Body of pancreas (tissue), 4 donors: ENCODE measurements at places on chromosomes 7 and 10. TPM values are rescaled to one million over a fixed set of nuclear protein-coding genes. Genes with fewer than 3 reads are reported as not detected.

The NEURL1 gene
- total RNA-seq, result 25.7 TPM

The EVX1 gene
- total RNA-seq, result not detected

The TAS2R39 gene
- not detected for total RNA-seq

The CHRM2 gene
- not detected for total RNA-seq

The VSTM2A gene
- 0.26 TPM for total RNA-seq

- H3K4me1 ChIP-seq, result peaks cover 9% of the 10 kb centered on the region
- H3K27me3 ChIP-seq, result no peaks in the 10 kb centered on the region
Observed at GRCh38 chr7:132614428-132615318, 38.4 kb upstream of the PLXNA4 start.

DNA sequence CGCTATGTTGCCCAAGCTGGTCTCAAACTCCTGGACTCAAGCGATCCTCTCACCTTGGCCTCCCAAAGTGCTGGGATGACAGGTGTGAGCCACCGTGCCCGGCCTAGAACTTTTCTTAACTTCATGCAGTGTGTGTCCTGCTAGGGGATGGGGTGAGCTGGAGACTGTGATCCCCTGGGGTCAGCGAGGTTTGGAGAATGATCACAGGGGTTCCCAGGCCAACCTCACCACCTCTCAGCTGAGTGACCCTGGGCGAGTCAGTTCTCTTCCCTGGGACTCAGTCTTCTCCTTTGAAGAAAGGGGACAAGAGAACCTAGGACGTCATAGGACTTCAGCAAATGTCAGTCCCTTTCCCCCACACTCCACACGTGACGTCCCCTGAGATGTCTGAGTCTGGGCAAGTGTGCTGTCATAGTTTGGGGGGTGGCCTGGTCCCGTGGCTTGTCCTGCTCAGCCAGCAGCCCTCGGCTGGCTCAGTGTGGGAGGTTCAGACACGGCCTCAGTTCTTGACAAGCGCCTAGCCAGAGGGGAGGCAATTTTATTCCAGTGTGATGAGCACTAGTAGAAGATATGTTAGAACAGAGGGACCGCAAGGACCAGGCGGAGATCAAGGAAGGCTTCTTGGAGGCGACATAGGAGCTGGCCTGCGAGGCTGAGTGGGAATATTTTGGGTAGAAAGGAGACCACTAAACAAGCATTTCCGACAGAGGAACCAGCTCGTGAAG is 43.3 kb upstream of the ELN start:
- no peaks in the 10 kb centered on the region for H3K4me1 ChIP-seq
- H3K36me3 ChIP-seq, result no peaks in the 10 kb centered on the region
- DNase-seq, result no peak
- H3K27ac ChIP-seq, result no peak overlapping the region

DNA sequence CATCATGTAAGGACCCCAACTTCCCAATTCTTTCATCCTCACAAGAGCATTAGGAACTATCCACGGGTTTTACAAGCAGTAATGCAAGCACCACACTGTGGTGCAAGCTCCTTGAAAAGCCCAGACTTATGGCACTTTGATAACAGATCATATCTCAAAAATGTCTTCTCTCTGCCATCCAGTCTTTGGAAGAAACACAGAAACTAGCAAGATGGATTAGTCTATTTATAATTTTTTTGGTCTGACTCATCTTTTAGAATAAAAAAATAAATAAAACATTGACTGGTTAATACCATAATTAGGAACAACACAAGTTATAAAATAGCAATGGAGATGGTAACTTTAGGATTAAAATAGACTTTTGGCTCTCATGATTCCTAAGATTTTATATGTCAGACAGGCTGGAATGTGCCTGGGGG is 49.0 kb upstream of the CALD1 start:
- no peak overlapping the region for H3K27ac ChIP-seq
- DNase-seq, result no peak
- H3K36me3 ChIP-seq, result no peaks in the 10 kb centered on the region
- H3K27me3 ChIP-seq, result no peaks in the 10 kb centered on the region
- H3K4me1 ChIP-seq, result no peaks in the 10 kb centered on the region
- no peak overlapping the region for H3K4me3 ChIP-seq

GRCh38 chr10:96608262-96608661 is 21.4 kb upstream of the TM9SF3 start:
- no peaks in the 10 kb centered on the region for H3K27me3 ChIP-seq
- no peak for DNase-seq
- no peak overlapping the region for H3K27ac ChIP-seq
- no peaks in the 10 kb centered on the region for H3K4me1 ChIP-seq
- no peak overlapping the region for H3K4me3 ChIP-seq

GRCh38 chr7:42587806-42588205 is 324.1 kb downstream of the C7orf25 start:
- no peaks in the 10 kb centered on the region for H3K27me3 ChIP-seq
- DNase-seq, result no peak
- no peaks in the 10 kb centered on the region for H3K4me1 ChIP-seq
- H3K36me3 ChIP-seq, result no peaks in the 10 kb centered on the region
- H3K4me3 ChIP-seq, result no peak overlapping the region

GRCh38 chr10:24947304-24948097 is 4.9 kb downstream of the PRTFDC1 start:
- no peaks in the 10 kb centered on the region for H3K4me1 ChIP-seq
- H3K27ac ChIP-seq, result no peak overlapping the region
- H3K27me3 ChIP-seq, result no peaks in the 10 kb centered on the region
- H3K36me3 ChIP-seq, result no peaks in the 10 kb centered on the region
- no peak overlapping the region for H3K4me3 ChIP-seq

- no peaks in the 10 kb centered on the region for H3K27me3 ChIP-seq
- H3K4me3 ChIP-seq, result no peak overlapping the region
- DNase-seq, result no peak
- H3K36me3 ChIP-seq, result no peaks in the 10 kb centered on the region
Observed at GRCh38 chr10:62696798-62697197, 107.7 kb upstream of the ADO start.

GRCh38 chr7:85196696-85197095 is 9.8 kb upstream of the SEMA3D start:
- H3K4me1 ChIP-seq, result no peaks in the 10 kb centered on the region
- no peak for DNase-seq
- H3K36me3 ChIP-seq, result no peaks in the 10 kb centered on the region
- no peaks in the 10 kb centered on the region for H3K27me3 ChIP-seq
- H3K4me3 ChIP-seq, result no peak overlapping the region

GRCh38 chr7:105354383-105354782 is 34.3 kb downstream of the SRPK2 start:
- no peaks in the 10 kb centered on the region for H3K36me3 ChIP-seq
- DNase-seq, result no peak
- H3K4me3 ChIP-seq, result no peak overlapping the region

GRCh38 chr10:43069211-43069515 is 7.7 kb upstream of the RET start:
- H3K4me1 ChIP-seq, result no peaks in the 10 kb centered on the region
- no peak overlapping the region for H3K4me3 ChIP-seq
- H3K36me3 ChIP-seq, result no peaks in the 10 kb centered on the region

DNA sequence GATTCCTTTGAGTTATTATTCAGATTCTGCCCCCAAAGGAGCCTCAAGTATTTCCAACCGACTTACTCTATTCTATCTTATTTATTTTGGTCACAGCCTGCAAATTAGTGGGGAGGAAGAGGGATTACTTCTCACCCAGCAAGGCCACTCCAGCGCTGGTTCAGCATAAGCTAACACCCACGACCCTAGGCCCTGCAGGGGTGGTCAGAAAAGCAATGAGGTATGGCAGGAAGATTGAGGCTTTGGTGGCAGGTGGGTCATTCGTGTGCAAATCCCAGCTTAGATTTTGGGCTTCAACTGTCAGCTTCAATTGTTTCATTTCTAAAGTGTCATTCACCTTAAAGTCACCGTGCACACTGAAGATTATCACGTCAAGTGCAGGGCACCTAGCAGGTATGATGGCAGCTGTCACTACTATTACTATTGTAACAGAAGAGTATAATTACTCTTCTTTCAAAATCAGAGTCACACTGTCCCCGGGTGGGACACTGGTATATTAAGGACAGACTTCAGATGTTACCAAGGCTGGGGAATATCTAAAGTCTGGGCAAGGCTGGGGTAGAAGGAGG is 48.8 kb upstream of the OPTN start:
- no peak for DNase-seq
- no peaks in the 10 kb centered on the region for H3K27me3 ChIP-seq
- no peak overlapping the region for H3K27ac ChIP-seq
- H3K4me3 ChIP-seq, result no peak overlapping the region
